ENCODE measurements at places on chromosomes 6 and 20.

GRCh38 chr6:63793465-63794137, 158.0 kb downstream of the PHF3 start:
- no peak for DNase-seq

DNA sequence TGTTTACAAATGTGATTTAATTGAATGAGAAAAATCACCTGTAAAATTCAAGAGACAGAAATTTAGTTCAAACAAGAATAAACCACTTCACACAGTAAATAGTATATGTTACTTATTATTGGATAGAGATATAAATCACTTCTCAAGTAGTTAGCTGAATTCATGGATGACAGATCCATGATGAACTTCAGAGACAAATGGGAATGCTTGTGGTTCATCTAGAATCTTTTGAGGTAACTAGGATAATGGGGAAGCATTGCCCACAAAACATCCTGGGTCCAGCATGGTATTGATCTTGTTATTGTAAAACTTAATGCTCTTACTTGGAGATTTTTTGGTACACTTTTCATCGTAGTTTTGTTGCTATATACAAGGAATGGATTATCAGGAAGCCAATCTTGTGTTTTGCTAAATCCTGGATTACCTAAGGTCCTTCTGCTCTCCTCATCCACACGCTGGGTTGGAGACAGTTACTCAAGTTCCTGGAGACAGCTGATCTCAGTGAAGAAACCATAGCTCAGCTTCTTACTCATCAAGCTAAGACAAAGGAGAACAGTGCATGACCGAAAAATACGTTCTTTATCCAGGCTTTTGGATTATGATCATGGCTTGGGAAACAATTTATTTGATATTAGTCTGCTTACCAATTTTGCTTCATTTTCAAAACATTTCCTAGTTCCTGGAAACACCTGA, 142.5 kb upstream of the PREP start:
- DNase-seq: no peak

DNA sequence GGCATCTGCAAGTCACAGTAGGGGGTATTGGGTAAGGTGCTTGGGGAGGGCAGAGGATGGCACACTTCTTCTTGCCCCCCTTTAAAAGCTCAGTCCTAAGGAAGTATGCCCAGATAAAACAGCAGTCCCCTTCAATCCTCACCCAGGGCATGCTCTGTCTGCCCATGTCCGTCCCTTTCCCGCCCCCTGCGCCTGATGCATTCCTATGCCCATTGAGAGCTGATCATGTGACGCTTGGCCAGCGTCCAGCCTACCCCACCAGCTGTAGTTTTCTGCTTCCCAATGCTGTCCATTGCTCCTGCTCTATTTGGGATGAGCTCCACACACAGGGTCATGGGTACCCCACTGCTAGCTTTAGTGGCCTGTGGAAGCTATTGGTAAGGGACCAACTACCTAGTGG, 8.3 kb downstream of the SIGLEC1 start:
- no peak for DNase-seq

DNA sequence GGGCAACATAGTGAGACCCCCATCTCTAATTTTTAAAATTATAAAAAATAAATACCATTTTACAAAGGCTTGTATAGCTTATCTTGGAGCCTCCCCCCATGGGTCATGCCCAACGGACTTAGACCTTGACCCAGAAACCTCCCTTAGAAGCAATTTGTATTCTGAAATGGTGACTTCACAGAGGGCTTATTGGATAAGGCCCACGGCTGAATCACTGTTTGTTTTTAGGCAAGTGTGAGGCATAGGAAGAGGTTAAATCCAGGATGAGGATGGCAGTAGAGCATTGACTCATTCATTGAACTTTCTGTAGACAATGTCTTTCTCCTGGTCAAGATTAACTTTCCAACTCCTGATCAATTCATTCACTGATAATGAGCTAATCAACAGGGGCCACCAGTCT, 6.2 kb upstream of the SNAI1 start:
- peak; percentile 34 for DNase-seq

DNA sequence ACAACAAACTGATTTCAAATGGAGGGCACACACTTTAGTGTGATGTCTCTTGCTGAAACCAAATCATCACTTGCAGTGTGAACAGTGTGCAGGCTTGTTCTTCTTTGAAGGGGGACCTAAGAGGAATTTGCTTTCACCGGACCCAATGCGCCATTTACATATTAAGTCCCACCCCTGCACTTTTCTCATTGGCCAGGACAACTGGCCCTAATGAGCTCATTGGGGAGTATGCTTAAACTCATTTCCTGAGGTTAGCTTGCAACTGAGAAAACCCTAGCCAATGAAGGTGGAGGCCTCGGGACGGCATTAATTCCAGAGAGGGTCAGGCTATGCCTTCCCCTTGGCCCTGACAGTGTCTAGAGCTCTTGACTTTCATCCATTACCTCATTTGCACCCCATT, 58.7 kb downstream of the VEGFA start:
- no peak for DNase-seq

DNA sequence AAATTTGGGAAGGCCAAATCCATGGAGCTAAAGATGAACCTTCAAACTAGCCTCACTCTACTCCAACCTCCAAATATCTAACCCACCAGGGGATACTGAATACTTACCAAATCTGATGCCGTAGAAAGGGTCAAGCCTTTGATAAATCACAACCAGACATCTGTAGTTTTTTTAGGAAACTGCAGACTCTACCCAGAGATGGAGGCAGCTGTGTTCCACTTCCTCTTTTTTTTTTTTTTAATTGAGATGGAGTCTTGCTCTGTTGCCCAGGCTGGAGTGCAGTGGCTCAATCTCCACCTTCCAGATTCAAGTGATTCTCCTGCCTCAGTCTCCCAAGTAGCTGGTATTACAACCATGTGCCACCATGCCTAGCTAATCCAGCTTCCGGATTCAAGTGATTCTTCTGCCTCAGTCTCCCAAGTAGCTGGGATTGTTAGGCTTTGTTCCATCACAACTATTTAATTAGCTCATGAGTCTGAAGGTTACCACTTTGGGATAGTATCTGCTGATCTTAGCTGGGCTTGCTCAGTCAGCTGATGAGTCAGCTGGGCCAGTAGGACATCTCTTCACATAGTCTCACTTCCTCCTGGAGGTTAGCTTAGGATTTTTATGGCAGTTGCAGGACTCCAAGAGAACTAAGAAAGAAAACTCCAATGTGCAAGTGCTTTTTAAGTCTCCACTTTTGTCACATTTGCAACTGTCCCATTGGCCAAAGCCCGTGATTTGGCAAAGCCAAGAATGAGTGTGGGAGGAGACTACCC, 13.3 kb downstream of the FRK start:
- peak; percentile 1 for DNase-seq

DNA sequence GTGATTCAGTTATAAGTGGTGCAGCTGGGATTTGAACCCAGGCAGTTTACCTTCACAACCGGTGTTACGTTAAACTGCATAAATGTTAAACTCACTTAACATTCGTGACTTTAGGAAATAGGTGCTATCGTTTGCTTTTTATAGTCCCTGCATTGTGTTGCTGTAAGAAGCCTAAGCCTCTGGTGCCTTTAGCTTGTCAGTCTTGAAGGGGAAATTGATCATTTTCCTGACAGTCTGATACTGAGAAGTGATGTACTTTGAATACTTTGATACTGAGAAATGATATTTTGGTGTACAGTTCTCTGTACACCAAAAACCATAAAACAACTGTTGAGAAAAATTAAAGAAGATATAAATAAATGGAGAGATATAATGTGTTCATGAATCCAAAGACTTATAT, 52.5 kb upstream of the NEDD9 start:
- DNase-seq: no peak

DNA sequence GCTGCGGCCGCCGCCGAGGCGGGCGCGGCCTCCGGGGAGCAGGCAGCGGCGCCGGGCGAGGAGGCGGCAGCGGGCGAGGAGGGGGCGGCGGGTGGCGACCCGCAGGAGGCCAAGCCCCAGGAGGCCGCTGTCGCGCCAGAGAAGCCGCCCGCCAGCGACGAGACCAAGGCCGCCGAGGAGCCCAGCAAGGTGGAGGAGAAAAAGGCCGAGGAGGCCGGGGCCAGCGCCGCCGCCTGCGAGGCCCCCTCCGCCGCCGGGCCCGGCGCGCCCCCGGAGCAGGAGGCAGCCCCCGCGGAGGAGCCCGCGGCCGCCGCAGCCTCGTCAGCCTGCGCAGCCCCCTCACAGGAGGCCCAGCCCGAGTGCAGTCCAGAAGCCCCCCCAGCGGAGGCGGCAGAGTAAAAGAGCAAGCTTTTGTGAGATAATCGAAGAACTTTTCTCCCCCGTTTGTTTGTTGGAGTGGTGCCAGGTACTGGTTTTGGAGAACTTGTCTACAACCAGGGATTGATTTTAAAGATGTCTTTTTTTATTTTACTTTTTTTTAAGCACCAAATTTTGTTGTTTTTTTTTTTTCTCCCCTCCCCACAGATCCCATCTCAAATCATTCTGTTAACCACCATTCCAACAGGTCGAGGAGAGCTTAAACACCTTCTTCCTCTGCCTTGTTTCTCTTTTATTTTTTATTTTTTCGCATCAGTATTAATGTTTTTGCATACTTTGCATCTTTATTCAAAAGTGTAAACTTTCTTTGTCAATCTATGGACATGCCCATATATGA, 3.2 kb downstream of the MARCKS start:
- no peak for DNase-seq

DNA sequence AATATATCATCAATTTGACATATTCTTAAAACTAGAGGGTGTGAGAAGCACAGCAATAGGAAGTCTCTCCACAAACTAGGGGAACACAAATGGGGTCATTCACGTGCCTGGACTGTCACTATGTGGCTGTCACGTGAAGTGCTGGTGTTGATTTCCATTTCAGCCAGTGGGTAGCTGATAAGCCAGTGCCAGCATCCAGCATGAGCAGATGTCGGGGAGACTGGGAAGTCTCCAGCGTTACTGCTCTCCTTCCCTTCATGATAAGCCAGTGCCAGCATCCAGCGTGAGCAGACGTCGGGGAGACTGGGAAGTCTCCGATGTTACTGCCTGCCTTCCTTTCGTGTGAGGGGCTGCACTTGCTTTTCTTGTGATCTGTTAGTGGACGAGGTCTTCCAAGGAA, 5.6 kb upstream of the SLC17A9 start:
- no peak for DNase-seq

- DNase-seq: no peak
Measured at GRCh38 chr6:168678588-168678987, 237.6 kb downstream of the SMOC2 start.

DNA sequence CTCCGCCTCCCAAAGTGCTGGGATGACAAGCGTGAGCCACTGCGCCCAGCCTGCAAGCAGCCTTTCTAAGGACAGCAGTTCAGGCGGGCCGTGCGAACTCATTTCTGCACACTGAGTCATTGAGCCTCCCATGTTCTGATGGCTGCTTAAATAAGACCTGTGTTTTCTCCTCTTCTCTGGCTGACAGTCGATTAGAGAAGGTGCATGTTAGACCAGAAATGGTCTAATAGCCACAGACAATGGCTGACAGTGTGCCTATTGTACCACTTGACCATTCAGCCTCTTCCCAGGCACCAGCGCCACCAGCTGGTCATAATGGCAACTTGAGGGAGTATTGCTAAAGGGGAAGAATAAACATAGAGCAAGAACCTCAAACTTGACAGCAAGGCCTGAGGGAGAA, 6.2 kb downstream of the CST11 start:
- no peak for DNase-seq

DNA sequence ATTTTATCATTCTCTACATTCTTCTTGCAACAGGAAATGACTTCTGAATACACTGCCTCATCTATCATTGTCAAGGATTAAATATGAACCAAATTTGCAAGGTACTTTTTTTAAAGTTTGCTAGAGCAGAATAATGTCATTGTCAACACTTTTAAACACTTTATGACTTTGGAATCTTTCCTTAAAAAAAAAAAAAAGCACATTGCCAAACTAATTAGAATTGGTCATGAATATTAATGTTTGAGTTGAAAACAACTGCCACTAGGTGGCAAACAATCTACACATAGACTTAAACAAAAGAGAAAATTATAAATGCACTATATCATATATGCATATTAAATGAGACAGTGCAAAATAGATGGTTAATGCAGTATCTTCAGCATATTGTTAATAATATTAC, 32.5 kb upstream of the TMEM244 start:
- peak; percentile 9 for DNase-seq

GRCh38 chr20:50762435-50763220, 31.2 kb downstream of the PARD6B start:
- peak; percentile 64 for DNase-seq

- DNase-seq: peak; percentile 73
Measured at GRCh38 chr20:37990571-37991151, 42.6 kb downstream of the TTI1 start.

GRCh38 chr6:6803180-6803977, 214.9 kb downstream of the LY86 start:
- DNase-seq: no peak

GRCh38 chr6:26569433-26569764, 27.4 kb upstream of the ABT1 start:
- DNase-seq: no peak

GRCh38 chr6:51387907-51388306, 569.2 kb downstream of the TFAP2B start:
- DNase-seq: no peak

GRCh38 chr20:38581013-38581412, at the start of gene ADIG:
ADIG (plus strand) TSS chr20:38581197; CDS start chr20:38581251, 54 bp downstream.
- DNase-seq: no peak

DNA sequence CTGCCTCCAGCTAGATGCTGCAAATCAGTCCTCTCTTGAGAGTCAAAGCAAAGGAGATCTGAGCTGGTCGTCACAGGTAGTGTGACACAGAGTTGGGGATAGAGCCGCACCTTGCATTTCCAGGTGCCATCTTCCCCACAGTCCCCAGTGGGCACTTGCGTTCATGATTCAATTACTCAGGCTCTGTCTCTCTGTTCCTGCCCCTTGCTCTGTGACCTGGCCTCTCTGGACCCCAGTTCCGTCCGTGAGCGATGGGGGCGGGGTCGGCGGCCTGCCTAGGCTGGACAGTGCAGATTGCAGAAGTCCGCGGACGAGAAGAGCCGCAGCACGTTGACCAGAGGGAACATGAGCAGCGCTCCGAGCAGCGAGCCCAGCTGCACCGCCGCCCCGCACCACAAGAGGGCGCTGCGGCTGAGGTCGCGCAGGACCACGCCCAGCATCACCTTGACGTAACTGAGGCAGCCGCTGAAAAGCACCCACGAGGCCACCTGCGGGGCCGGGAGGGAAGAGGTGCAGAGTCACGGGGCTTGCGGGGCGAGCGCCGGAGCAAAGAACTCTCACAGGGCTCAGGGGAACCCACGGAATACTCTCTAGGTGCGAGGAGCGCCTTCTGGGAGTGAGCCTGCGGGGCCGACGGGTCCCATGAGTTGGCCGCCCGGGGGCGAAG, 7.4 kb downstream of the SLC52A3 start:
- no peak for DNase-seq

DNA sequence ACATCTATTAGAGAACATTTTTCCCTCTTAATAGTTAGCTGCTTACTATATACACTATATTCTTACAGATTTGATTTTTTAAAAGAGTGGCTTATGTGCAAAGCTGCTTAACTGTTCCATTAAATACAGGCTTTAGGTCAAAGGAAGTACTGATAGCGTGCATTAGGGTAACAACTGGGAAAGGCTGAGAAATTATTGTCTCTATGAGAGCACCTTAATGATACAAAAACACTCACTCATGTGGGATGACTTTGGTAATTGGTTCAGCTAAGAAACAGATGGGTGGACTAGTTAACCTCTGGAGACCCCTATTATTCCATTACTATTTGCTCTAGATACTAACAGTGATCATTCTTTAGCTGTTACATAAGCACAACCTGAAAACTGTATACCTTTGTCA, 4.0 kb downstream of the DCDC2 start:
- DNase-seq: no peak

- DNase-seq: no peak
Measured at GRCh38 chr6:170074907-170075306, 216.0 kb downstream of the DLL1 start.
